CD4-positive, alpha-beta T cell (primary cell): ENCODE measurements at places on chromosomes 3 and 15.

- H3K27ac ChIP-seq, result no peak overlapping the region
- DNase-seq, result no peak
- no peaks in the 10 kb centered on the region for H3K4me1 ChIP-seq
- H3K4me3 ChIP-seq, result no peak overlapping the region
Measured at GRCh38 chr3:151093905-151094304, 8.4 kb downstream of the MED12L start.

- no peaks in the 10 kb centered on the region for H3K27me3 ChIP-seq
- no peaks in the 10 kb centered on the region for H3K36me3 ChIP-seq
- H3K4me1 ChIP-seq, result no peaks in the 10 kb centered on the region
Measured at GRCh38 chr3:168467115-168467714, 371.5 kb upstream of the GOLIM4 start.

- no peaks in the 10 kb centered on the region for H3K27me3 ChIP-seq
- H3K36me3 ChIP-seq, result no peaks in the 10 kb centered on the region
- H3K27ac ChIP-seq, result no peak overlapping the region
- no peak overlapping the region for H3K4me3 ChIP-seq
- H3K4me1 ChIP-seq, result peaks cover 10% of the 10 kb centered on the region
- no peak for DNase-seq
Measured at GRCh38 chr15:75129788-75130187, 71.9 kb upstream of the C15orf39 start.

- no peak overlapping the region for H3K27ac ChIP-seq
- H3K36me3 ChIP-seq, result no peaks in the 10 kb centered on the region
- H3K4me1 ChIP-seq, result no peaks in the 10 kb centered on the region
Measured at GRCh38 chr15:80015156-80015555, 44.2 kb upstream of the BCL2A1 start.

DNA sequence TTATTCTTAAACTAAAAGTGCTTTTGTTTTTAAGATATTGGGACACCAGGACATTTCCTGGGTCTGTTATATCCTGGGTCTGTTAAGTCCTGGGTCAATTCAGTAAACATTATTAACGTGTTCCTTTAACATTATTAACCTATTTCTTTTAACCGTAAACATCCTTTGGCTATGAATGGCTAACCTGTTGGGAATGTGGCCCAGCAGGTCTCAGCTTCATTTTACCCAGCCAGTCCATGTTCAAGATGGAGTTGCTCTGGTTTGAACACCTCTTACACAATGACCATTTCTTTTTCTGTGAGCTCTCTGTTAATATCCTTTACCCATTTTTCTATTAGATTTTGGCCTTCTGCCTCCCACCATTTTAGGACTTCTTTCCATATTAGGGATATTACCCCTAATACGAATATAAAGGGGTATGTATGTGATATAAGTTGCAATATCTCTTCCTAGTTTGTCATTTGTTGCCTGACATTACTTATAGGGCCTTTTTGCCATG, 88.9 kb upstream of the NEDD4 start:
- H3K27ac ChIP-seq, result no peak overlapping the region

DNA sequence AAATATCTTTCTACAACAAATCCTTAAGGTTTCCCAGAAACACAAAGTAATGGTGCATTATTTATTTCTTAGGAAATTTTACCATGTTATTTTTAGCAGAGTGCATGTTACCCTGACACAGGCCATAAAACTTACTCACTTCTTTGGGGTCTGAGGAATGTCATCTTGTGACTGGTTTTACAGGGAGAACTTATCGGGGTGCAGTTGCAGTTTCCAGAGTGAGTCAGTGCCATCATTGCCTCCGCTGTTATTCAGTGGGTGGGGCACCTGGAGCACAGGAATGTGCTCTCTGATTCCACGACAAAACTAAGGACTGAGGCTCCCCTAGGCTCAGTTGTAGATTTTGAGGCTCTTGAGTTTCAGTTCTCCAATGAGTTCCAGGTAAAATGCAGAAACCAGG, 11.1 kb upstream of the GREM1 start:
- H3K27me3 ChIP-seq, result no peaks in the 10 kb centered on the region
- H3K4me3 ChIP-seq, result no peak overlapping the region
- H3K4me1 ChIP-seq, result no peaks in the 10 kb centered on the region
- no peak for DNase-seq

- no peak overlapping the region for H3K4me3 ChIP-seq
- DNase-seq, result no peak
- no peaks in the 10 kb centered on the region for H3K4me1 ChIP-seq
- no peaks in the 10 kb centered on the region for H3K27me3 ChIP-seq
Measured at GRCh38 chr3:180433152-180433551, 168.8 kb upstream of the TTC14 start.

DNA sequence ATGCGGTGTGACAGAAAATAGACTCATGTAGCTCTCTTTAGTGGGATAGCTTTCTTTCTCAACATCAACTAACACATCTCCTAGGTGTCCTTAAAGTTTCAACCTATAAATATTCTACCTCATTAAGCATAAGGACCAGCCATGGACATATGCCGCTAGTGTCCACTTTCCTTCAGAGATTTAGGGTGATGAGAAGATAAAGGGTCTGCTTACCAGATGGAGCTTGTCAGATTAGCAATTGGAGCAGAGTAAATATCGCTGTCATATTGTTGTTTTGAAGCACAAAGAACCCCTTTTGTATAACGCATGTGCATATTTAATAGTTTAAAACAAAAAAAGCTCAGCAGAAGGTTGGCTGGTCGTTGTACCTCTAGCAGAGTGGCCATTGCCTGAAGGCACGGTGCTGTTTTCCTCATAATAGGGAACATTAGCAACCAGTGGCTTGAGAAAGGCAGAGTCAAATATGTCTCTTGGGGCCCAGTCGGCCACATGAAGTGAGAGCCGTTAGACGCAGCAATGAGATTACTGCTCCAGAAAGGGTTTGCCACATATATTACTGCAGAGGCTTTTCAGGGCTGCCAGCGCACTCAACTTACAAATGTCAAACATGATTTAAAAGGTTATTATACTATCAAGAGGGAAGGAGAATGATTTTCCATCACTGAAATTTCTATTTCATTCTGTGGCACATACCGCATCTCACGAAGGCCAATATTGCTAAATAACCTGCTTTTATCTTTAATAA, 264.2 kb downstream of the ROBO2 start:
- H3K36me3 ChIP-seq, result no peaks in the 10 kb centered on the region
- H3K4me1 ChIP-seq, result no peaks in the 10 kb centered on the region
- H3K4me3 ChIP-seq, result no peak overlapping the region
- no peak for DNase-seq
- no peak overlapping the region for H3K27ac ChIP-seq

- no peaks in the 10 kb centered on the region for H3K36me3 ChIP-seq
- no peaks in the 10 kb centered on the region for H3K27me3 ChIP-seq
- no peaks in the 10 kb centered on the region for H3K4me1 ChIP-seq
Measured at GRCh38 chr15:35540021-35540420, 5.9 kb downstream of the DPH6 start.

DNA sequence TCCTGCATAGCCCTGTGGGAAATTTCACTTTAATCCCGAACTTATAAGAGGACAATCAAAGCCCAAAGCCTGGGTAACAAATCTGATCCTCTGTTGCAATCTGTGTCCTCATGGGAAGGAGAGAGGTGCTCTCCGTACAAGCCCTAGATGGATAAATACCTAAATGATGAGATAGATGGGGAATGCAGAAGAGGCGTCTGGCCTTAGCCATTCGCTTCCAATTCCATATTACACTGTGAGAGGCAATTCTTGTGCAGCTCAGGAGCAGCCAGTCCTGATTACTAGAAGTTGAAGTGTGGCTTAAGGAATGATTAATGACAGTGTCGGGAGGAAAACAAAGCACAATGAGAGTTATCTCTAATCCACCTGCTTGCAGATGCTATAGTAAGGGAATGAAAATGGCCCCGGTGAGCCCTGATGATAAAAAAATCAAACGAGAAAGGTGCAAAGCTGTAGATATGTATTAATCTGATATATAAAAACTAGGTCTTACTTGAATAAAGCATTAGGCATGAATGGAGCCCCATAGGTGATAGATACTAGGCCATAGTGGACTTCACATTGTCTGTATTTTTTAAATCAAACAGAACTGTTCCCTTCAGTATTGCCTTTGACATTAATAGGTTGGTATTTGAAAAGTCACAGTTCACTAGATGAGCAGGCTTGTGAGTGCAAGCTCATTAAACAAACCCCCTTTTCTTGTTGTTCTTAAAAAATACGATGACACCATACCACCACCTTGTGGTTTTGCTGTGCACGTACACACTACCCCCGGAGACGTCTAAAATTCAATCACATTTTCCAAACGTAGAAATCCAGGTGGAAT, 54.2 kb upstream of the TMCO5A start:
- no peaks in the 10 kb centered on the region for H3K27me3 ChIP-seq
- no peaks in the 10 kb centered on the region for H3K36me3 ChIP-seq
- DNase-seq, result no peak
- H3K4me3 ChIP-seq, result no peak overlapping the region
- no peaks in the 10 kb centered on the region for H3K4me1 ChIP-seq

DNA sequence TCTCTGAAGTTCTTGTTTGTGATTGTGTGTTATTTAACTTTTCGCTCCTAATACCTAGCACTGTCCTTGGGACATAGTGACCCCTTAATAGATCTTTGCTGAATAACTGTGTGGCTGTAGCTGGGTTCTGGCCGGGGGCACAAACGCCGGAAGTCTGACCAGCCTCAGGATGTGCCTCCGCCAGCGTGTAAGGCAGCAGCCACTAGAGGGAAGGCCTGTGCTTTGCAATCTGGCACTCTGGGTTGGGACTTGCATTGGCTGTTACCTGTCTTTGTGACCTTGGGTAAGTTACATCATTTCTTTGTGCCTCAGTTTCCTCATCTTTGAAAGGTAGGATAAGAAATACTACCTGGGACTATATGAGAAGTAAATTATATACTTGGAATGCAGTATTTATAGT, 158.7 kb downstream of the GHSR start:
- no peaks in the 10 kb centered on the region for H3K4me1 ChIP-seq
- DNase-seq, result no peak
- H3K36me3 ChIP-seq, result peaks cover 3% of the 10 kb centered on the region

GRCh38 chr3:46960081-46960701, 16.4 kb downstream of the CCDC12 start:
- H3K4me3 ChIP-seq, result no peak overlapping the region
- H3K36me3 ChIP-seq, result peaks cover 13% of the 10 kb centered on the region
- peaks cover 59% of the 10 kb centered on the region for H3K4me1 ChIP-seq
- no peaks in the 10 kb centered on the region for H3K27me3 ChIP-seq
- no peak overlapping the region for H3K27ac ChIP-seq

- no peak overlapping the region for H3K4me3 ChIP-seq
- H3K27ac ChIP-seq, result no peak overlapping the region
- DNase-seq, result no peak
- no peaks in the 10 kb centered on the region for H3K27me3 ChIP-seq
Measured at GRCh38 chr15:70420948-70421482, 323.3 kb upstream of the TLE3 start.

GRCh38 chr15:41943543-41944312, 28.6 kb downstream of the EHD4 start:
- no peak for DNase-seq
- no peak overlapping the region for H3K4me3 ChIP-seq
- H3K4me1 ChIP-seq, result peaks cover 17% of the 10 kb centered on the region
- H3K27me3 ChIP-seq, result no peaks in the 10 kb centered on the region

DNA sequence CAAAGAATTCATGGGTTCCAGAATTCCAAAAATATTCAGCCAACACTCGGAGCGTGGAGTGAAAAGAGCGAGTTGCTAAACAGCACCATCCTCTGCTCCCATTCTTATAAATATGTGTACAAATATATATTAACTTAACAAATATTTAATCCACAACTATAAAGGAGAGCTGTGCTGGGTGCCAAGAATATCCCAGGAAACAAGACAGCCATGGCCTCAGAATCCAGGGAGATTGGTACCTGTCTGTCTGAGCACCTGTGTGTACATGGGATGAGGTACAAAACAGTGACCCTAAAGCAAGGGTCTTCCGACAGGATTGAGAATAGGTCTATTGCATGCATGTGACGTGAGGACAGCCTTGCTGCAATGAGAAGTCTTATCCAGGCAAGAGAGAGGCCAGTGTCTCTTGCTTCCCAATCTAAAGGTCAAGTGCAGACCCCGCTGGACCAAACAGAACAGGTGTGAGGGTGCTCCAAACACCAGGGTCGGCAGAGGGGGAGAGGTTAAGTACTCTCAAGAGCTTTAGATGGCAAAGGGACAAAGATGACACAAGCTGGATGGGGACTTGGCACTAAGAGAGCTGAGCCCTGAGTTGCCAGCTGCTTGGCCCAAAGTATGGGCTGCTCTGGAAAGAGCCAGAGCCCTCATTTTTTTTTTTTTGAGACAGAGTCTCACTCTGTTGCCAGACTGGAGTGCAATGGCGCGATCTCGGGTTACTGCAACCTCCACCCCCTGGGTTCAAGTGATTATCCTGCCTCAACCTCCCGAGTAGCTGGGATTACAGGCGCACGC, 36.2 kb downstream of the HOMER2 start:
- no peak overlapping the region for H3K27ac ChIP-seq
- no peaks in the 10 kb centered on the region for H3K36me3 ChIP-seq
- H3K27me3 ChIP-seq, result no peaks in the 10 kb centered on the region
- H3K4me3 ChIP-seq, result no peak overlapping the region
- no peaks in the 10 kb centered on the region for H3K4me1 ChIP-seq
- DNase-seq, result no peak

DNA sequence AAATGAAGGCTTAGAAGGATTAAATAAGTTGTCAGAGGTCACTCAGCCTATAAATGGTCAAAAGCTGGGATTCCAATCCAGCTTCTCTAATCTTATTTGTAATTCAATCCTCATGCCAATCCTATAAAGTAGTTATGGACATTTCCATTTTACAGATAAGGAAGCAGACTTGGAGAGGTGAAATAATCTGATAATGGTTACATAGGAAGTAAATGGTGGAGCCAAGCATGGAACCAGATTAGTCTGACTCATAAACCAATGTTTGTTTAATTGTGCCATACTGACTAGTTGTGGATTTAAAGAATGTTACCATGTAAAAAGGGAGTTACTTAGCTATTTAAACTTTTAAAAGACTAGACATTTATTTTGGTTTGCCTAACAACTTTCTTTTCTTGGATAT, 59.7 kb downstream of the KCNAB1 start:
- no peaks in the 10 kb centered on the region for H3K4me1 ChIP-seq
- no peak for DNase-seq
- no peaks in the 10 kb centered on the region for H3K36me3 ChIP-seq
- H3K27ac ChIP-seq, result no peak overlapping the region
- no peak overlapping the region for H3K4me3 ChIP-seq

GRCh38 chr3:27171113-27171512, 198.1 kb downstream of the NEK10 start:
- DNase-seq, result no peak
- H3K4me3 ChIP-seq, result no peak overlapping the region
- H3K36me3 ChIP-seq, result no peaks in the 10 kb centered on the region
- H3K4me1 ChIP-seq, result no peaks in the 10 kb centered on the region
- H3K27me3 ChIP-seq, result no peaks in the 10 kb centered on the region

GRCh38 chr3:126208606-126209256, 28.3 kb upstream of the ALDH1L1 start:
- DNase-seq, result no peak
- H3K36me3 ChIP-seq, result no peaks in the 10 kb centered on the region
- peaks cover 23% of the 10 kb centered on the region for H3K27me3 ChIP-seq
- H3K27ac ChIP-seq, result no peak overlapping the region
- H3K4me3 ChIP-seq, result no peak overlapping the region

- H3K27ac ChIP-seq, result no peak overlapping the region
- DNase-seq, result no peak
- no peaks in the 10 kb centered on the region for H3K36me3 ChIP-seq
- no peaks in the 10 kb centered on the region for H3K4me1 ChIP-seq
- no peak overlapping the region for H3K4me3 ChIP-seq
Measured at GRCh38 chr3:112611752-112612515, 29.0 kb downstream of the CCDC80 start.
